ENCODE measurements at places on chromosomes 1 and 21.

- no peak for DNase-seq
Measured at GRCh38 chr1:62790716-62791115, 6.8 kb downstream of the ATG4C start.

DNA sequence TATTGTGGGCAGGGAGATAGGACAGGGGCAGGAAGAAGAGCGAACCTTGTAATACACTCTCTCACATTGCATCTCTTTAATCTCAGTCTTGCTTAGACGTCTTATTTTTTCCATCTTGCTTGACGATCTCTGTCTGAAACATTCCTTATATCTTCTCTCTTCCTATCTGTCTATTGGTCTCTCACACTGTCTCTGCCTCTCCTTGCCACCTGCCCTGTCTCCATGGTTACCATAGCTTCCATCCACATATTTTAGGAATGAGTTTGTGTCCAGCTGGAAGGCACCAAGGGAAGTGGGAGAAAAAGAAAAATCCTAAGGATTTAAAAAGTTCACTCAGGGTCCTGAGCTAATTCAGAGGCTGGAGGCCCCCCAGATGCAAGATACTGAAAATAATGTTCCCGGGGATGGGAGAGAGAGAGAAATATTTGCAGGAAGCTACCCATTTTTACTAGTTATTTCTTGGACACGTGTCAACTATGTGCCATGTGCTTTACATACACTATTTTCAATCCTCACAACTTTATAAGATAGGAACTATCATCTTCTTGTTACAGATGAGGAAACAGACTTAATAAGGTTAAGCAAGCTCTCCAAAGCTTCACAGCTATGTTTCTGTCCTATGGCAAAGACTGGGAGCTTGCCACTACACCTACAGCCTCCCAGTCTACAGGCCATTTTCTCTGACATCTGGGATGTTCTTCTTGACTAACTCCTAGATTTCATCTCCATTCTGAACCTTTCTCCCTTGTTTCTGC, 933 bp downstream of the ANKRD34A start:
- no peak for DNase-seq

- no peak for DNase-seq
Measured at GRCh38 chr1:183276386-183277080, 90.5 kb downstream of the LAMC2 start.

DNA sequence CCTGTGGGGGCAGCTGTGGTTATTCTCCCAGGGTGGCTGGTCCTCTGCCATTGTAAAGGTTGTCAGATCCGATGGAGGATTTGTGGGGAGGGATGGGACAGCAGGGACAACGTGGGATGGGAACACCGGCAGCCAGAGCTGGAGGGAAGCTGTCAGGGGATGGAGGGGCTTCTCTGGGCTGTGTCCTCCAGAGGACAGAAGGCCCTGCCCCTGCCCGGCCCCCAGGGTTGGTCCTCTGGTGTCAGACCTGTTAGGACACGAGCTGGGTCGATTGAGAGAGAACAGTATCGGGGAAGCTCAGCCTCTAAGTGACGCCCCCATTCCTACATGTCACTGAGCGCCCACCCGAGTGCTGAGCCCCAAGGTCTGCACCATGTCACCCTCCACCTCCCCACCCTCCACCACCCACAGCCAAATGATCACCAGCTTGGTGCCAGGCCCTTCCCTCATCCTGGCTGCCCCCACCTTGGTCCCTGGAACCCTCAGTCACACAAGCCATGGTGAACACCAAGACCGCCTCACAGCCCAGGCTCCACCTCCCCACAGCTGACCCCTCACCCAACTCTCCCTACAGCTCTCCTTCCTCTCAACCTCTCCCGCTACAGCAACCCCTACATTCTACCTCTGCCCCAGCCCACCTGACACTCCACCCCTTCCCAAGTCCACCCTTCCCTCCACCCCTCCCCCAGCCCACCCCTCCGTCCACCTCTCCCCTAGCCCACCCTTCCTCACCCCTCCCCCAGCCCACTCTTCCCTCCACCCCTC, 244.4 kb downstream of the MATN1 start:
- DNase-seq, result no peak

DNA sequence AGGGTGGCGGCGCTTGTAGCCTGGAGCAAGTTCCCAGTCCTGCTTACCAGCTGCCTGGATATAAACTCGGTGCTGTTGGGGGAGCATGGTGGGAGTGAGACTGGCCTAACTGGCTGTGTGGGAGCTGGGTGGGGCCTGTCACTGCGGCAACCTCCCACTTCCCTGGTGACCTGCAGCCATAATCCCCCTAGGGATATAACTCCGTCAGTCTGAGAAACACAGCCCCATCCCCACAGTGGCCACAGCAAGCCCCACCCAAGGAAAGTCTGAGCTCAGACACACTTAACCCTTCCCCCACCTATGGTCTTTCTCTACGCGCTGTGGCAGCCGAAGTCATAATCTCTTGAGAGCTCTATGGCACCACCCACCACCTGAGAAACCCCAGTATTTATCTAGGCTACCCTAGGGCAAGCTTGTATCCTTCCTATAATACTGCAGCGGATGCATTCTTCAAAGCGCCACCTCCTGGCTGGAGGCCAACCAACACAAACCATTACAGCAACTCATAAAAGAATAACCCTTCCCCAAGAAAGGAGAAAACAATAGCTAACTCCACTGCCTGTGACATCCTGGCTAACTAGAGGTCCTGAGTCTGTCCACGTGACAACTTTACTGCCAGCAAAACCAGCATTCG, 57.4 kb downstream of the ZNF648 start:
- DNase-seq, result no peak

- no peak for DNase-seq
Measured at GRCh38 chr21:44766014-44766817, 35.4 kb downstream of the UBE2G2 start.

DNA sequence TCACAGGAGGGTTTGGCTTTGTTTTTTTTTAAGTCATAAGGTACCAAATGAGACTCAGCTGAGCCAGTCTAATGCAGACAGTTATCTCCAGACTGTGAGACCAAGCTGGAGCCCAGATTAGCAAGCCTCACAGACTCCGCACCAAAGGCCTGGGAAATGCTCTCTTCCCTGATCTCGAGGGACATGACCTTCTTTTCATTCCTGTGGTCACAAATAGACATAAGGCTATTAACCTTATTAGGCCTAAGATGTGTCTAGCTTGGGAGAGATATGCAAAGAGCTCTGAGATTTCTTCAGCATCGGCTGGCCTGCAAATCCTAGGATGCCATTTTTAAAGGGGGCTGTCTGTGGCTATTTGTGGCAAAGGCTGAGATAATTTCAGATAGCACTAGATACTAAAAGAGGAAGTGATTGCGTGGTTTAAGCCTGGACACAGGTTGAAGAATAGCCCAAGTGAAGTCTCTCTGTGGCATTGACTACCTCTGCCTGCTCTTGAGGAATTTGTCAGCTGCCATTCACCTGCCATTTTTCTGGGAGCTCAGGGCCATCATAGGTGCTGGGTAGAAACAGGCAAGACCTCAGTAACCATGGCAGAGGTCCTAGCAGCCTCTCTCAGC, 301.3 kb downstream of the SIPA1L2 start:
- DNase-seq, result no peak

DNA sequence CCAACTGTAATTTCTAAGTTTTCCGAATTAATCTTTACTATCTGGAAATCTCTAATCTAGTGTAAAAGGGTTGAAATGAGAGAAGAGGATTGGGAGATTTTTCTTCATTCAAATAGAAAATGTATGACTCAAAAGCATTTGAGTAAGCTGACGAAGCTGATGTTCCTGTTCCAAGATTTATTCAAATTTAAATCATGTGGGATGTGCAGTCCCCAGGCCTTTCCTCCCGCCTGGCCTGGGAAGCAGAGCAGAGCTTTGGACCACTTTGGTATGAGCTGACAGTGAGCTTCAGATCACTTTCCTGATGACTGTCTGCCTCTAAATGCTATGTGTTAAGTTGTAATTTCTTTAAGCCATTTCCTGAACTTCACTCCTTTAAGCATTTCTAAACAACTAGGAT, 192.0 kb downstream of the DHRS3 start:
- no peak for DNase-seq

DNA sequence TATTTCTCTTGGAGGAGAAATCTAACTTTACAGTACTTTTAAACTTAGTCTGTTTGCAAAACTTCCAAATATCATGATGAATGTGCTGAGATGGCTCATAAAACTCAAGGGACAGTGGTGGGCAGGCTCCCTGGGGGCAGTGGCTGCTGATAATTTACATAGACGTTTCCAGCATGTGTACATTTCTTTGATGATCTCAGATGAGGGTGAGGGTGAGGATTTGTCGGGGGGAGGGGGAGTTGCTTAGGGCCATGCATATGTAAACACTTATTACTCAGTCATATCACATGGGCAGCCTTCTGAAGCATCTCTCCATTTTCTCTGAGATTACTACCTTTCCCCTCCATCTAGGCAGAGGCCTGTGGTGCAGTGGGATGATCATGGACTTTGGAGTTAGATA, 152.9 kb upstream of the HMGB4 start:
- DNase-seq, result no peak

GRCh38 chr1:199046618-199047017, 407.8 kb downstream of the PTPRC start:
- DNase-seq, result no peak

GRCh38 chr1:104082221-104082620, 332.5 kb downstream of the AMY1C start:
- DNase-seq, result no peak

DNA sequence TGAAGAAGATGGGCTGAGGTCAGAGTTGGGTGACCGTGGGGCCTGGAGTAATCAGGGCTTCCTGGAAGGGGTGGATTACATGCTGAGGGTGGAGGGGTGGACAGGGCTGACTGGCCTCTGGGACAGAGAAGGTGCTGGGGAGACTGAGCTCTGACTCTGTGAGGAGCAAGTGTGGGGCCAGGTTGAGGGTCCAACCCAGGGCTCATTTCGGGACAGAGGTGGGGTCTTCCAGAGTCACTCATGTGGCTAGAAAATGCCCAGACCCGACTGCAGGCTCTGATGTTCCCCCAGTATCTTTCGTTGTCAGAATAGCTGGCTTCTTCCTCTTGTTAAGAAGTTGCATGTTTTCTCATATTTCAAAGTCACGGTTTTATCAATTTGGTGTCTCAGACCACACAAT, 311.8 kb downstream of the PTPRU start:
- no peak for DNase-seq

GRCh38 chr1:172679000-172679772, 20.3 kb downstream of the FASLG start:
- no peak for DNase-seq

- DNase-seq, result no peak
Measured at GRCh38 chr1:67130673-67131072, 4.1 kb downstream of the C1orf141 start.

DNA sequence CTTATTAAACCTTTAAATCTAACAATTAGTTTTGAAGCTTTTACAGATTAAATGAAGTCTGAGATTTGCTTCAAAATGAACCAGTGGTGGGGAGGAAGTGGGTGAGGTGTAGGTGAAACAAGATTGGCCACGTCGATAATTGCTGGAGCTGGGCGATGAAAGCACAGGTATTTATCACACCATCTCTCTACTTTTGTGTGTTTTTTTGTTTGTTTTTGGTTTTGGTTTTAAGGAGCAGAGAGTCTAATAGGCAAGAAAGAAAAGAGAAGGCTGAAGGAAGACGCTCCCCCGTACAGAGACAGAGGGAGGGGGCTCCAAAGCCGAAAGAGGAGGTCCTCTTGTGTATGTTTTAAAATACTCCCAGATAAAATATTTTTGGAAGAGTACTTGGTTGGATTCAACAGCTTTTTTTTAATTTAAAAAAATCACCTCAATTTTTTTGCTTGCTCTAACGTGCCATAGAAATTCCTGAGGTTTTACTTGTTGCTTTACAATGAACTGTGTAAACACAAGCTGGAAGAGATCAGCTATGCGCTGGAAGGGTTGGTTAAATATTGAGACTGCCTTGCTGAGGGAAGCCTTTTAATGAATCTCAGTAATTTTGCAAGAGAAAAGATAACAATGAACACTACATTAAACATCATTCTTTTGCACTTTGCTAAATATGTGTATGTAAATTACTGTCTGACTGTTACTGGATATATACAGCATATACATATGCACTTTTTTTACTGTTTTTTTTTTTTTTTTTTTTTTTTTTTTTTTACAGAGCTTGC, 6.7 kb upstream of the LGALS8 start:
- peak; percentile 65 for DNase-seq

DNA sequence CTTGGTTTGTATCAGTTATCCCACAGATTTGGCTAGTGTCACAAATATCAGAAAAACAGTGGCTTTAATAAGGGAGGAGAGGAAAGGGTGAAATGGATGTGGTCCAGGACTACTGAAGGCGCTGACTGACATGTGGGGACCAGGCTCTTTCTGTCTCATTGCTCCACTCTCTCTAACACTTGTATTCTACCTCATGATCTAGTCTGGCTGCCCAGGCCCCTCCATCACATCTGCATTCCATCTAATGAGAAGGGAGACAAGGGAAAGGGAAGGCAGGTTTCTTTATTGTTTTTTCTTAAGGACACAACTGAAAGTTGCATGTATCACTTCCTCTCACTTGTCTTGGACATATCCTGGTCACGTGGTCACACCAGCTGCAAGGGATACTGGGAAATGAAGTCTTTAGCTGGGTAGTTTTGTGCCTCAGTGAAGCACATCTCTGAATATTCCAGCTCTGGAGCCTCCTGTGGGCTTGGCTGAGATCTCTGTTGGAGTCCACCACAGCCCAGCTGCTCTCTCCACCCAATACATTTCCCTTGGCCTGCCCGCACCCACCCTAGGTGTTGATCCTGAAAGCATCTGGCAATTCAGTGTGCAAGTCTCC, 42.0 kb upstream of the PADI2 start:
- DNase-seq, result peak; percentile 11

DNA sequence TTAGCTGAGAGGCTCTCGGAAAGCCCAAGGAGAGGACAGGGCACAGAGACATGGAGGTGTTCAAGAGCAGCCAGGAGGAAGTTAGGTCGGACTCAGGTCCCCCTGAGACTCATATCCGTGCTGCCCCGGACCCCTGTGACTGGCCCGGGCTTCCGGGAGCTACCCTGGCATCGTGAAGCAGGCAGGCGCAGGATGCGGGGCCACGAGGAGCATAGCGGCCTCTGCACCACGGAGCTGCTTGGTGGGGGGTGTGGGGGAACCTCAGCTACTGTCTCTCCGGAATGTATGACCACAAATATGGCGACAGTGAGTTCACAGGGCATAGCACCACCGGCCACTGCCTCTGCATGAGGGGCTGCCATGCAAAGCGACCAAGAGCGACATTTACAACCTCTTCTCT, 112.2 kb upstream of the GUCA2B start:
- no peak for DNase-seq

GRCh38 chr1:194047206-194047605, 860.8 kb upstream of the B3GALT2 start:
- no peak for DNase-seq

- DNase-seq, result no peak
Measured at GRCh38 chr1:32927441-32927840, 26.3 kb upstream of the TMEM54 start.

Measured in activated CD4-positive, alpha-beta T cell treated with anti-CD3 and anti-CD28 coated beads, Interleukin-2, amount 10 ng/mL, durations not matched to agents 7 days and 5 days (primary cell).